Activated CD4-positive, alpha-beta T cell treated with anti-CD3 and anti-CD28 coated beads, Interleukin-10, Interleukin-2, amounts not matched to agents 100 ng/mL and 50 ng/mL, durations not matched to agents 16 hours and 8 hours (primary cell): ENCODE measurements at places on chromosomes 11 and 22.

DNA sequence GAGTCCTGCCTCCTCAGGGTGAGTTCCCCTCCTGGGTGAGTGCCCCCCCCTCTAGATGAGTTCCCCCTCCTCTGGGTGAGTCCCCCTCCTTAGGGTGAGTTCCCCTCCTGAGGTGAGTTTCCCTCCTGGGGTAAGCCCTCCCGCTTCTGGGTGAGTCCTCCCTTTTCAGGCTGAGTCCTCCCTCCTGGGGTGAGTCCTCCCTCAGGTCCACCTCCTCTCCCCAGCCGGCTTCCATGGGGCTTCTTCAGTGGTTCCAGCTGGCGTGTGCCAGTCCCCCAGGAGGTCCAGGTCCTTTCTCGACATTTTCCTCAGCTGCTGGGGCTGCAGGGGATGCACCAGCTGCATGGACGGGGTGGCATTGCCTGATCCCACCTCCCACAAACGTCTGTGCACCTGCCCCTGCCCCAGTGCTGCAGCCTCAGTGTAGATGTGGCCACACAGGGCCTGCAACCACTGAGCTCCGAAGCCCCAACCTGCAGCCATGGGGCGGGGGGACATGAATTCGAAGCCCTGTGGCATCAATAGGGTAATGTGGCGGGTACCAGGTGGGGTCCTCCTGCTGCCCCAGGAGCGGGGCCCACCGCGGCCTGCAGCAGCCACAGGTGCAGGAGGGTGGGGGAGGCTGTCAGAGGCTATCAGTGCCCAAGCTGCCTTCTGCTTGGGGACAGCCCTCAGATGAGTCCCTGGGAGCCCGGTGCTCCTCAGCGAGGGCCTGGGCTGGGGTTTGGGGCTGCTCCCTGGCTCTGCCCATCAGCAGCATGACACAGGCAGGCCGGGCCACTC is 101.3 kb upstream of the FGF3 start:
- no peak for DNase-seq

GRCh38 chr22:46738647-46739093 is 618 bp upstream of the CERK start:
- DNase-seq: peak; percentile 24

DNA sequence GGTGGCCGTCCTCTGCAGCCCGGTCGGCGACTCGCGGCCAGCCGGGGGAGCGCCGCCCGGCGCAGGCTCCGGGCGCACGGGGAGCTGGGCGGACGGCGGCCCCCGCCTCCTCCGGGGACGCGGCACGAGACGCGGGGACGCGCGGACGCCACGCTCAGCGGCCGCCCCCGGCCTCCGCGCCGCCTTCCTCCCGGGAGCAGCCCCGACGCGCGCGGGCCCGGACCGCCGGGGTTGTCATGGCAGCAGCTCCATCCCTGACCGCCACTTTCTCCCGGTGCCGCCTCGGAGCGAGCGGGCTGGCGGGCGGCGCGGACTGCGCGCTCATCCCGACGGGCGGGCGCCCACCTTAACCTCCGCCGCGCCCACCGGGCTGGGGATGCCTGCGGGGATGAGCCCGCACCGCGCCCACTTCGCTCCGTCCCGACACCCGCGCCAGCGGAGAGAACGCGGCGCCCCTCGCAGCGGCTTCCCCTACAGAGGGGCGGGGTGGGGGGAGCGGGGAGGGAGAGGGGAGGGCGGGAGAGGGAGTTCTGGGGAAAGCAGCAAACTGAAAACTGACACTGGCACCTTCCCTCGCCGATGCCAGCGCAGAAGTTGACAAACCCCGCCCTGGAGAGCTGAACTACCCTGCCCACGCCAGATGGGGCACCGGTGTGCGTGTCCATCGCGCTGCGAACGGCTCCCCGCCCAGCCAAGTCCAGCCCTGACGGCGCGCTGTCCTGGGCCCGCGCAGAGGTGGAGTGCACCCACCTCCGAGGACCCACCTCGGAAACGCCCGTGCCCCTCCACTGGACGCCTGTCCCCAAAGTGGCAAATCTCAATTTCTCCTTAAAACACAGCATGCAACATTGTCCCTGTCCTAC is 588.4 kb downstream of the OPCML start:
- DNase-seq: no peak

DNA sequence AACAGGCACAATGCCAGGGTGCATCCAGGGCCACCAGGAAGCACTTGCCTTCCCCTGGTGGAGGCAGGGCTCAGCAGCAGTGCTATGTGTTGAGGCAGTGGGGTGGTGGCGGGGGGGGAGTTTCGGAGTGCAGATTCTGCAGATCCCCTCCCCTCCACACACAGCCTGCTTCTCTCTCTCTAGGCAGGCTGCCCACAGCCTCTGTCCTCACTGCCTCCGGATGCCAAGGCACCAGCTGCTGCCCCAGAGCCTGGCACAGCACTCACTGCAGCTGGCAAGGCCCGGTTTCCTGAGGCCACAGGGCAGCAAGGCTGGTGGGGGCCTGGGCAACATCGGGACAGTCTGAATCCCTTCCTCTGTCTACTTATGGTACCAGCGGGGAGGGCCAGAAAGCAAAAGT is 35.8 kb downstream of the NRXN2 start:
- no peak for DNase-seq

GRCh38 chr11:59810911-59811259 is 307 bp upstream of the MRPL16 start:
- no peak for DNase-seq
